ENCODE measurements at places on chromosomes 2 and 18.

DNA sequence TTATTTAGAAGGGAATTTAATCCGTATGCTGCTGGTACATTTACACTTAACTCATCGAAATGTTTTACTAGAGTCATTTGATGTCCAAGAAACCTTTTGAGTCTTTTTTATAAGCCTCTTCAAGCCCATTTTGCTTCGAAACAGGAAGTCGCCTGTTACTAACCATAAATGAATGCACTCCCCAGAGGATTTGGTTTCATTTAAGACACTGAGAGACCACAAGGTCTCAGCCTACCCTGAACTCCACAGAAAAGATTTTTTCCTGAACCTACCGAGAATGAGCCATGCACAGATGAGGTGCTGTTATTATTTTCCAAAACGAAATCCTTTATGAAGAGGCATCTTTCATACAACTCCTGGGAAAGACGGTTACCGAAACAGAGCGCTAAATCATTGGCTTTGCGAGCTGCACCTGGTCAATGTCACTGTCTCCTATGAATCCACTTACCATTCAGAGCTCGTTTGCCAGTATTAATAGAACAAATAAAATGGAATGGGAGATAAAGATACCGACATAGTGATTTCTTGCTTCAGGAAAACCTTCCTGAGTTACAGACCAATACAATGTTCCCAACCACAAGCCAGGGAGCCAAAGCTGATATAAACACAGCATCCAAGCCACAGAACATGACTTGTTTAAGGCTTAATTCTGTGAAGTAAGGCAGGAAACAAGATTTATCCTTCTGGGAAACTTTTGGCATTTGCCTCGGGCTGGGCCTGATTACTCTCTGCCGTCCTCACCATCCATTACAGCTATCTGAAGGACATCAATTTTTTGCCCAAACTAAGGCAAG is 382.1 kb downstream of the OSR1 start:
- peak; percentile 98 for DNase-seq

DNA sequence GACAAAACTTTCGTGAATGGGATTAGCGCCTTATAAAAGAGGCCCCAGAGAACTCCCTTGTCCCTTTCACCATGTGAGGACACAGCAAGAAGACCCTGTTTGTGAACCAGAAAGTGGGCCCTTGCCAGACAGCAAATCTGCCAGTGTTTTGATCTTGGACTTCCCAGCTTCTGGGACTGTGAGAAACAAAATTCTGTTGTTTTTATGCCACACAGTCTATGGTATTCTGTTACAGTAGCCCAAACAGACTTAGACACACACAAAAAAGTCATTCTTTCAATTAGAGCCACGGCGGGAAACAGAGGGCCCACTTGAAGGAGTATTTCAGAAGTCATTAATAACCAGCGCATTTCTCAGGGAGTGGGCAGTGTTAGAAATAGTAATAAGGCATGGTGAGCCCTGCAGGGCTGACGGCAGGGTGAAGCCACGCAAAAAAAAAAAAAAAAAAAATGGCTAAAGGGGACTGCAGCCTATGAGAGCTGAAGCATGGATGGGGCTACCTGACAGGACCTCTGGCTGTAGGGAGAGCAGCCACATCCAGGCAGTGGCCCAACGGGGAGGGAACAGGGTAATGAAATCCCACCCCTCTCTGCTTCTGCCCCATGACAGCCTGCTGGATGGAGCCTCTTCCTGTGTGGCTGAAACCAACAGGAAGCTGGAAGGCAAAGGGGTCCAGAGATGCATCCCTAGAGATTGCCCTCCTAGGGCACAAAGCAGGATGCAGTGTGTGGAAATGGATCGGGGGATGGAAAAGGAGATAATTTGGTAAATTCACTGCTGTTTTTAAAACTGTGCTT is 189.3 kb downstream of the KCNS3 start:
- no peak for DNase-seq

- DNase-seq = peak; percentile 81
Observed at GRCh38 chr2:203498161-203498560, 36.9 kb downstream of the RAPH1 start.

GRCh38 chr2:198073253-198073652 is 268.9 kb downstream of the PLCL1 start:
- DNase-seq = no peak

DNA sequence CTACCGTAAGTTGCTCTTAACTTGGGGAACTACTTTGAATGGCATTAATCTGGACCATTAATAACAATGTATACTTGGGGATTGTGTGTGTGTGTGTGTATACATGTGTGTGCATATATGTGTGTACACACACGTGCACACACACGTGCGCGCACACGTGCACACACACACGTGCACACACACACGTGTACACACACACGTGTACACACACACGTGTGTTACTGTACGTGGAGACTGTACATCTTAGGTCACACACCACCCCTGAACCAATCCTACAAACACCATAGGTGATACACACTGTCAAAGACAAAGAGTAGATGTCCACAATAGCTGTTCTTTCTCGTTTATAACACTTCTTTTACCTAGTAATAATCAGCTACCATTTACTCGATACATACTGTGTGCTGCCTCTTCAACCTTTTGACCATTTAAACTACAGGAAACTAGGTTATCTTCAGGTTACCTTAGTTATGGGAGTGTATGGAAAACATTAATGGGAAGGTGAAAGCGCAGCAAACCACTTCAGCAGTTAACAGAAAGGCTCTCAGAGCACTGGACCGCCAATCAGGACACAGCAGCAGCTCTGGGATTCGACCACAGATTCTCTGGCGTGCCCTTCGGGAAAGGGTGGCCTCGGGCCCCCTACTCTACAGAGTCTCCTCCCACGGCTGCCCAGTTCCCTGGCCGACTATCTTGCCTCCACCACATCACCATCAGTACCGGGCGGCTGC is 894 bp upstream of the GCC2 start:
- no peak for DNase-seq

GRCh38 chr2:220162320-220162719 is 534.9 kb downstream of the SLC4A3 start:
- DNase-seq = peak; percentile 64

DNA sequence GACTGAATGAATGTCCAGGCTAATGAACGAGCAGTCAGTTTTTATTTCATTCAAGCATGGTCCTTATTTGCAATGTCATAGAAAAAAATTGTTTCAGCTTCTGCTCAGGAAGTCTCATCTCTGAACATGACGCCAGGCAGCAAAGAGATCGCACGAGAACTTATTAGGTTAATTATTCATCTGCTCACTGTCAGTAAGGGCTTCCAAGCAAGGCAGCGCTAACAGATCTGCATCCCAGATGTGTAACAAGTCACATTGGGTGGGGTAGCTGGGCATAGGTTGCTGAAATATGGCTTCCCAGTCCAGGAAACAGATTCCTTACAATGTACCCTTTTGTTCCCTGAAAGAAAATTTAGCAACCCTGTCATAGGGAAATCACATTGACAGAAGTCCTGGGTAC is 63.5 kb downstream of the ANKRD44 start:
- no peak for DNase-seq

DNA sequence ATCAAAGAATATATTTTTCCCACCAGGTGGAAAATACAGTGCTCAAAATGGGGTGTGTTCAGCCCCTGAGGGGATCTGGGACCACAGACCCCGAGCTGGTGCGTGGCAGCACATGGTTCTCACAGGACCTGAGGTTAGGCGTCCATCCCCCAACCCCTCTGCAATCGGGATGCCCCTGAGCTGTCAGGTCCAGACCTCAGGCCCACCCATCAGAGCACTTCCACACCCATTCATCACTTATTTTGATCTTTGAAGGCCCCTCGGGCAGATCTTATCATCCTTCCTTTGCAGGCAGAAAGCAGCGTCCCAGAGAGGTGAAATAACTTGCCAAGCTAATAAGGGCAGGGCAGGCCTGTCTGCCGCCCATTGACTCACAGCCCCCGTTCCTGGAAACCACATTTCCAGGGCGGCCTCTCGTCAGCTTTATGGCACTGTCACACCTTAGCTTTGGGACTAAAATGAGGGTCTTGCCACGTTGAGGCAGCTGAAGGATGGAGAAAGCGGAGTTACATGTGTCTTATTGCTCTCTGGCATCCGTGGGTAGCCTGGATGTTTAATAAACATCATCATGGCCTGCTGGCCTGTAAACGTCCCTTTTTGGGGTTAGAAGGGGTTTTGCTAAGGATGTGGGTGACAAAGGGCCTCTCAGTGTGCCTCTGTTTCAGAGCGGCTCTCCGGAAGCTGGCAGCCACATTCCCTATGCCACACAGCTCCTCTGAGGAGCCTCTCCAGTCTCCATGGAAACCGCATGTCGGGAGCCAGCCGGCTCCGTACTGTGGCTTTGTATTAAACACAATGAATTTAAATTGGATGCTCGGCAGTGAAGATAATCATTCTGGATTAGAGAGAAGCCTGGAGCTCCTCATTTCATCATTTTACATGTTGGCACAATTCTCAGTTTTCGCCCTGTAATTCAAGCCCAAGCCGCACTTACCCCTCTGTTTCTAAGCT is 58.3 kb upstream of the MAPRE3 start:
- DNase-seq = no peak

DNA sequence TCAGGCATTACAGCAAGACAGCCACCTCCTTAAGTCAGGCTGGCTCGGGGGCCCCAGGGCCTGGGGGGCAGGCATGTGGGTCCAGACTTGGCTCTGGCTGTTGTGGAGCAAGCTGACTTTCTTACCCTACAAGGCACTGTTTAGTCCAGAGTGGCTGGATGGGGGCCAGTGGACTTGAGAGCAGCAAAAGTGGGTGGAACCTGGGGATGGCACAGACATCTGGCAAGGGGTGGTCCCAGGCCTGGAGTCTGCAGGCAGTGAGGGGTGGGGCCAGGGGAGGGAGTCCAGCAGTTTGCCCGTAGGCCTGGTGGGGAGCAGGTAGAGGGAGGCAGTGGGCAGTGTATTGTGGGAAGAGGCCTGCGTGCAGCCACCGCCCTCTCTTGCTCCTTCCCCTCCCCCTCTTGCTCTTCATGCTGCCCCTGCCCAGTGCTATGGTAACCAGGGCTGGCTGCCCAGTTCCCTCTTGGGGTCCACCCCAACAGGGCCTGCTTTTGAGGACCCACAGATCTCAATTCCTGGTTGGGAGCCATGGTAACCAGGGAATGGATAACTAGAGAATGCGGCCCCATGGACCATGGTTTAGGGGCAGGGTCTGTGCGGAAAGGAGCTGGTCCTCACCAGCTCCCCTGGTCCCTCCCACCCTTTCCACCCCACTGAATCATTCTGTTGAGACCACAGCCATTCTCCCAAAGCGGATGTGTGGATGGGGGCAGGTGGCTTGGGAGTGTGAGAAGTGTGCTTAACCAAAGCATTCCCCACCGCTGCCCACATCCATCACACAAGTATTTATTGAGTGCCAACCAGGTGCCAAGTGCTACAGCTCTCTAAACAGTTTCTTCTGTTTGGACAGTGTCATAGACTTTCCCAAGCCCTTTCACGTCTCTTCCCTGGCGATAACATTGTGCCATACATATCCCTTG is 19.3 kb downstream of the SPEG start:
- peak; percentile 87 for DNase-seq

- DNase-seq = no peak
Observed at GRCh38 chr2:184452907-184453306, 145.4 kb upstream of the ZNF804A start.
